Smooth muscle cell of the brain vasculature (primary cell): ENCODE measurements at places on chromosomes 6 and 20.

- no peak for DNase-seq
Measured at GRCh38 chr6:622462-622861, 34.4 kb downstream of the HUS1B start.

GRCh38 chr20:35059110-35059509 lies 33.5 kb downstream of the TRPC4AP start:
- no peak for DNase-seq

DNA sequence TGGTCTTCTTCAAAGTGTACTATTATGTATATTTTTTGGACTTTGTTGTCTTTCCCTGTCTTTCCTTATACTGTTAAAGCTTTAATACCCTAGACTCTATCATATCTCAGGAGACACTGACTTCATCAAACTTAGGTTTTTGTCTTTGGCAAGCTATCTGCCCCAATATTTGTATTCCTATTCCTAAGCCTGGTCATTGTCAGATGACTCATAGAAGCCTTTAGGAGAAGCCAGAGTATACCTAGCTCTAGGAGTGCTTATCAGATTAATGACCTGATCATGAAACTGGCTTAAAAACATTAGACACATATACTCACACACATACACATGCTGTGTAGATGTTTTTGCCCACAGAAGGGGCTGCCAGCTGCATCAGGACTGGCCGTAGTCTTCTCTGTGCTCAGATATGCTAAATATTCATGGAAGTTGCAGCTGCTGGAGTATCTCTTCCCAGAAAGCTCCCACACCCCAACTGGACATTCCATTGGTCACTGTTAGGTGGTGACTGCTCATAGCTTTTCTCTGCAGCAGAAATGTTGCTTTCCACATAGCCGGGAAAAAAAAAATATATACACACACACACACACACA lies 102.0 kb downstream of the ANKS1A start:
- no peak for DNase-seq

- DNase-seq: peak; percentile 29
Measured at GRCh38 chr6:129555206-129555832, 154.7 kb downstream of the ARHGAP18 start.

DNA sequence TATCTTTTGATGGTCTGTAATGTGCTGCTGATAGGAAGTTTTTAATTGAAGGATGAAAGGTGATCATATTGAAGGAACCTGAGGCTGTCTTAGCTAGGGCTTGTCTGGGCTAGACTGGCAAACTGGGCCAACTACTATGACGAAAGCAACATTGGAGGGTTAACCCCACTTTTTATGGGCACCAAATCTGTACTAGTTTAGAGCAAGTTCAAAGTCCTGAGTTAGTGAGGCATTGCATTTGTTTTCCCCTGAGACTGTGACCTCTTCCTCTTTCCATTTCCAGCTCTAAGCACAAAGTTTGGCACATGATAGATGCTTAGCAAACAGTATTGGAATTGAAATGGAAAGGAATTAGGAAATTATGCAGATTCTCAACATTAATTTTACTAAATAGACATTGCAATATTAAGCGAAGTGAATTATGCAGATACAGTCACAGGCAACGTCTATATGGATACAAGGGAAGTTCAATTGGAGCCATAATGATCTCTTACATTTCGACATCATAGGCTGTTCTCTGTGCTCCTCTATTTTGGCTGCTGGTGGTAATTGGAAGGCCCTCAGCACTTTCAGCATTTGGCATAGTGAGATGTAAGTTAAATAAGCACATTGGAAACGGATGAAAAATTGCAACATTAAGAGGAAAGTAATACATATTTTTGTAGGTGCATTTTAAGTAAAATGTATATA lies 22.2 kb downstream of the CEP57L1 start:
- no peak for DNase-seq

GRCh38 chr6:140201787-140202458 lies 827.5 kb upstream of the CITED2 start:
- DNase-seq: no peak

DNA sequence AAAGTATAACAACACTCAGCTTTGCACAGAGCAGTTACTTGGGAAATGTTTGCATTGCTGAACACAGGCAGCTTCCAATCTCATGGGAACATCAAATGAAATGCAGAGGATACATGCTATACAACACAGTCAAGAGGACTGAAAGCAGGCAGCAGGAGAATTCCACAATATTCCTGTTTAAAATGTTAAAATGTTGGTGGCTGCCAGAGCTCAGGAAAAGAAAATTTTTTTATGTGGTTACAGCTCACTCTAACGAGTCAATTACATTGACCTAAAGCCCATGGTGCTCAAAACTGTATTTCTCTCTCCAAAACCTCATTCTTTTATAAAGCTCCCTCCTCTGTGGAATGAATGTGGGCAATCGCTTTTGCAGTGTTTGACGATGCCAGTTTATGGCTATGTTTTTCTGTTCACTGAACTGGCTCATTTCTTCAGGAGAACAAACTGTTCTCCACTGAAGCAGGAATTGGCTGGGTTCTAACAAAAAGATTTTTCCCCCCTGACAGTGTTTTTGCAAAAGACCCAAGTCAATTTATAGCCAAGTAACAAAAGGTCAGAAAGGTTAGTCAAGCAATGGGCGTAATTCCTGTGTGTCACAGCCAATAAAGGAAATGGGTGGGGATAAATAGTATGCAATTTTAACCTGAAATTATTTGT lies 69.0 kb downstream of the ZHX3 start:
- no peak for DNase-seq

DNA sequence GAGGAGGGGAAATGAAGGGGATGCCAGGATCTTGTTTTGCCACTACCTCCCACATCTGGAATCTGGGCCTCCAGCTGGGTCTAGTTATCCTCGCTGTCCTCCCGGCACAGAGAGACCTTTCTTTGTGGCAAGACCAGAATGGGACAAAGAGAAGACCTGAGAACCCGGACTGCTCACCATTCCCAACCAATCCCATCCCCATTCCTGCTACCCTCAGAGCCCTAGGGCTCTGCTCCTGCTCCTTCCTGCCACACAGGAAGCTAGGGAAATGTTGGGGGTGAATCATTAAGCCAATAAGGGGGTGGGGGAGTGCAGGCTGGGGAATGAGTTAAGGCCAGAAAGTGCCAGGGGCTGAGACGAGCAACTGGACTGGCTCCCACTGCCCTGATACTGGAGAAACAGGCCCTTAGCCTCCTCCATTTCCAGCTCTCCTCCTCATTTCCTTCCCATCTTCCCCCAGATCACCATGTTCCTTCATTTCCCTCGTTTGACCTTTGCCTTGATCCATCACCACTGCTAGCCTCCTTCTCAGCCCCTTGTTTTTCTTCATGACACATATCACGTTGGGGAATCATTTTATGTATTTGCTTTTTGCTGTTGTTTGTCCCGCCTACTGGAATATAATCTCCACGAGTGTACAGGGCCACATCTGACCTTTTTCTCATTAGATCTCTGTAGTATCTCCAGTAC lies 4.6 kb upstream of the IER3 start:
- no peak for DNase-seq

DNA sequence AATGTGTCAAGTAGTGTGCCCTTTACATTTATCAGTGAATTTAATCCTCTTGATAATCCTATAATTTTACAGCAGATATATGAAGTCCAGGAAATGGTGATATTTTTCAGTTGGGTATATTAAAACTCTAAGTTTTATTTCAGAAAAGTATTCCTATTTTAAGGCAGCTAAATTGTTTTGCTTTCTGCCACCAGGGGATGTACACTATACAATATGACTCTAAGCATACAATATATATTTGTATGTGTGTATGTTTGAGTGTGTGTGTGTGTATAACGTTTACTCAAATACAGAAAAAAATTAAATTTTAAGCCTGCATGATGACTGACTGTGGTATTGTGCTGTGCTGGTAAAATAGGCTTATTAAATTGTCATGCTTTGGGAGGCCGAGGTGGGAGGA lies 102.0 kb upstream of the RUNX2 start:
- DNase-seq: no peak
